Stomach (tissue), 19 donors: ENCODE measurements at places on chromosomes 3 and 15. TPM values are rescaled to one million over a fixed set of nuclear protein-coding genes. Genes with fewer than 3 reads are reported as not detected.
A peak's percentile ranks its signal among the peaks of the same experiment; 100 is the strongest.

GRCh38 chr15:62483814-62484213, 318.7 kb upstream of the C2CD4B start:
- peak; percentile 40 for DNase-seq

- no peak for DNase-seq
Measured at GRCh38 chr15:67126551-67127330, 61.3 kb downstream of the SMAD3 start.

GRCh38 chr15:87439090-87439489, 817.4 kb downstream of the NTRK3 start:
- no peak for DNase-seq

- DNase-seq: no peak
Measured at GRCh38 chr3:58833491-58833890, 166.9 kb upstream of the FAM3D start.

The PLSCR5 gene
- total RNA-seq: not detected

The MKRN3 gene
- total RNA-seq: not detected
